CD4-positive, CD25-positive, alpha-beta regulatory T cell (primary cell): ENCODE measurements at places on chromosomes 7 and 10.
A peak's percentile ranks its signal among the peaks of the same experiment; 100 is the strongest.

DNA sequence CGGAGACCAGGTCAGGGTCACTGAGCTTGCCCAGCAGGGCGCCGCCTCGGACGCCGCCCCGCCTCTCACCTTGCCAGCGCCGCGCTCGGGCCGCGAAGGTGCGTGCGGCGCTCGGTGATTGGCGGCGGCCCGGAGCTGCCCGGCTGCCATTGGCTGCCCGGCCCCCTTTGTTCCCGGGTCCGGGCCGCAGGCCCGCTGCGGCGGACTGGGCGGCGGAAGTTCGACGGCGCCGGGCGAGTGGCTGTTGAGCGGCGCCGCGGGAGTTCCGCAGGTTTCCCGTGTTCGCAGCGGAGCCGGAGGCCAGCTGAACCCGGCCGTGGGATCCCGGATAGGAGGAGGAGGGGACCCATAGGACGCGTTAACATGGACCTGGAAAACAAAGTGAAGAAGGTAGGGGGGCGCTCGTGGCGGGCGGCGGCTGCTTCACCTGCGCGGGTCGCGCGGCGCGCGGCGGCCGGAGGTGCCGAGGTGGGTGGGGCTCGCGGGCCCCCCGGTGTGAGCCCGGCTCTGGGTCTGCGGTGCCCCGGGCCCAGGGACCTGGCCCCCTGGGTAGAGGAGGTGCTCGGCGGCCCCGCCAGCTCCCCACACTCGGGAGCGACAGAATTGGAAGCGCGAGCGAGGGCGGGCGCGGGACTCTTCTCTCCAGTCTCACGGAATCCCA, at the start of gene TES:
Gene TES (plus strand): TSS at position 195 of the 661 bp plus-strand sequence. CDS start 169 bp downstream, at position 364.
- DNase-seq, result peak; percentile 84
- peak within 1 kb of the TSS; percentile 89 for H3K27ac ChIP-seq
- H3K4me1 ChIP-seq, result peaks cover 50% of the 10 kb centered on the region
- peak within 1 kb of the TSS; percentile 94 for H3K4me3 ChIP-seq
- H3K36me3 ChIP-seq, result no peaks in the 10 kb centered on the region
- H3K27me3 ChIP-seq, result no peaks in the 10 kb centered on the region

DNA sequence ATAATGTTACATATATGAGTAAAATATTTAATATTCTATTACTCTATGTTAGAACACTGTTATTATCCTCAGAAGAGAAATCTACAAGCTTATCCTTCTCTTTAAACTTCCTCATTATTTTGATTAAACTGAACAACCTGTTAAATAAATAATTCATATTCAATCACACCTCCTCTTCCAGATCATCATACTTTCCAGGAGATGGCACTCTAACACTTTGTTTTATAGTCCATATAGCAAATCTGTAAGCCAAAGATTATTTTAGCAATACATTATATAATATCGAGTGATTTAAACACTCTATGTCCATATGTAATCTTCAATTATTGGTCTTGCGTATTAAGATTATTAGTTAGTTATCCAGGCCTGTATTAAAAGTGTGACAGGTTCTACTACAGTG, 694.1 kb downstream of the ANKRD7 start:
- H3K4me3 ChIP-seq, result no peak overlapping the region
- no peaks in the 10 kb centered on the region for H3K36me3 ChIP-seq
- H3K4me1 ChIP-seq, result no peaks in the 10 kb centered on the region
- H3K27me3 ChIP-seq, result no peaks in the 10 kb centered on the region
- DNase-seq, result no peak
- no peak overlapping the region for H3K27ac ChIP-seq

DNA sequence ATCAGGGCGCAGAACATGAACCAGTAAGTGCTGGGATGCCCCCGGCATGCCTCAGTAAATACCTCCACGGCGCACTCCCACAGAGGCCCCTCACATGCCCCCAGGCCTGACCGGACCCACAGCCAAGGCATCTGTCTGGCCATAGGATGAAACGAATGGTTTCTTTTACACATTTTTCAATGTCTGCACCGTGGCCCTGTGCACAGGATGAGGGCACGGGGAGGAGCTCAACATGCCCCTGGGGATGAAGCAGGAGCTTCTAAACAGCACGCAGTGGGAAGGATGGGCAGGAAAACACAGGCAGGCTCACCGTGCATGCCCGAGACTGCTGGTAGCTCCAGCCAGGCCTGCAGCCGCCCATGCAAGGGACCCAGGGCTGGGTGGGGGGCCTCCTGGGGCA, 283.3 kb downstream of the TNS3 start:
- no peaks in the 10 kb centered on the region for H3K27me3 ChIP-seq
- H3K36me3 ChIP-seq, result no peaks in the 10 kb centered on the region
- no peak overlapping the region for H3K27ac ChIP-seq
- H3K4me3 ChIP-seq, result no peak overlapping the region
- DNase-seq, result no peak

DNA sequence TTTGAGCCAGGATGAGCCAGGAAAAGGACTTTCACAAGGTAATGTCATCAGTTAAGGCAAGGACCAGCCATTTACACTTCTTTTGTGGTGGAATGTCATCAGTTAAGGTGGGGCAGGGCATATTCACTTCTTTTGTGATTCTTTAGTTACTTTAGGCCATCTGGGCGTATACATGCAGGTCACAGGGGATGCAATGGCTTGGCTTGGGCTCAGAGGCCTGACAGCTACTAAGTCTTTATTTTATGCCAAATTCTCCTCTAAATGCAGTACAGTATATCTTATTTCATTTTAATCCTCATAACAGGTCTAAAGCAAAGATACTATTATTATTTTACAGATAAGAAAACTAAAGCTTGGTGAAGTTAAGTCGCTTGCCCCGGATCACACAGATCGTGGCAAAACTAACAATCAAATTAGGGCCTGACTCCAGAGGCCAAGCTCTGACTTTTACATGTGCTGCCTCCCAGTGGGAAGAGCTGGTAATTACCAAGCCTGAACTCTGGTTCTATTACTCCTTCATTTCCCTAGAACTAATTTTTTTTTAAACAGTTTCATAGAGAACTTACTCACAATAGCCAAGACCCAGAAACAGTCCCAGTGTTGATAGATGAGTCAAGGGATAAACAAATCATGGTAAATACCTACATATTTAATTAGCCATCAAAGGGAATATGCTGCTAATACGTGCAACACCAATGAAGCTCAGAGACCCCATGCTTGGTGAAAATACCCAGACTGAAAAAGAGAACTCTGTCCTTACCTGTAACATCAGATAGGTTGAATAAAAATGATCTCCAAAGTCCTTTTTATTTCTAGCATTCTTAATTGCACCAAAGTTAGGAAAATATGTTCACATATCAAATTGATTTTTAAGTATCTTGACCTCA, 35.4 kb downstream of the C7orf25 start:
- H3K4me3 ChIP-seq, result no peak overlapping the region
- no peaks in the 10 kb centered on the region for H3K36me3 ChIP-seq
- H3K4me1 ChIP-seq, result no peaks in the 10 kb centered on the region
- no peaks in the 10 kb centered on the region for H3K27me3 ChIP-seq
- H3K27ac ChIP-seq, result no peak overlapping the region

DNA sequence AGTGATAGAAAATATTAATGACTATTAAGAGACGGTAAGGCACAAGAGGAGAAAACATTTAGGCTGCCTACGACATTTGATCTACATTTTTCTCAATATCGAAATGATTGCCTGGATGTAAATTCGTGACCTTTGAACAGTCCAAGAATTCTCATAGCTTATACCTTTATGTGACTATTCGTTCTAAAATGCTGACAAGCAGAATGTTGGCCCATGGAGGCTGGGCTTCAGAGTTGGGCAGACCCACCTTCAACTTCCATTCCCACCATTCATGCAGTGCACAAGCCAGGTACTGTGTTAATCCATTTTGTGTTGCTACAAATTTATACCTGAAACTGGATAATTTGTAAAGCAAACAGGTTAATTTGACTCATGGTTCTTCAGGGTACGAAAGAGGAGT, 441.4 kb upstream of the COBL start:
- H3K27me3 ChIP-seq, result no peaks in the 10 kb centered on the region
- H3K4me1 ChIP-seq, result no peaks in the 10 kb centered on the region
- DNase-seq, result no peak
- no peak overlapping the region for H3K27ac ChIP-seq

DNA sequence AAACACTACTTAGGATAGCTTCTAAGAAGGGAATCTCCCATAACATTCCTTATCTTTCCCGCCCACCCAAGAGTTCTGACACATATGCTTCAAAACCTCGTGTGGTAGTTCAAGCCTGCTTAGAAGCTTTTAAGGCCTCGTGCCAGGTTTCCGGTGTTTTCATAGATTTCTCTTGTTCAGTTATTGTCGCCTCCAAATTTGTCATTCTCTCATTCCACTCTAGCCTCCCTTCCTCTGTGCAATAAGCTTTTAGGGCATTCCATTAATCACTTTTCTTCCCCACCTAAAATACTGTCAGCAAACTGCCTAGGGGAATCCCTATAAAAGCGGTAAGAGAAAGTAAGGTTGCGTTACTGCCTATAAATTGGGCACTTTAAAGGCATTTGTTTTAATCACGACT, 718 bp upstream of the BPGM start:
- DNase-seq, result peak; percentile 66
- H3K36me3 ChIP-seq, result no peaks in the 10 kb centered on the region
- H3K4me1 ChIP-seq, result peaks cover 29% of the 10 kb centered on the region
- H3K27ac ChIP-seq, result peak overlapping the region; percentile 90

DNA sequence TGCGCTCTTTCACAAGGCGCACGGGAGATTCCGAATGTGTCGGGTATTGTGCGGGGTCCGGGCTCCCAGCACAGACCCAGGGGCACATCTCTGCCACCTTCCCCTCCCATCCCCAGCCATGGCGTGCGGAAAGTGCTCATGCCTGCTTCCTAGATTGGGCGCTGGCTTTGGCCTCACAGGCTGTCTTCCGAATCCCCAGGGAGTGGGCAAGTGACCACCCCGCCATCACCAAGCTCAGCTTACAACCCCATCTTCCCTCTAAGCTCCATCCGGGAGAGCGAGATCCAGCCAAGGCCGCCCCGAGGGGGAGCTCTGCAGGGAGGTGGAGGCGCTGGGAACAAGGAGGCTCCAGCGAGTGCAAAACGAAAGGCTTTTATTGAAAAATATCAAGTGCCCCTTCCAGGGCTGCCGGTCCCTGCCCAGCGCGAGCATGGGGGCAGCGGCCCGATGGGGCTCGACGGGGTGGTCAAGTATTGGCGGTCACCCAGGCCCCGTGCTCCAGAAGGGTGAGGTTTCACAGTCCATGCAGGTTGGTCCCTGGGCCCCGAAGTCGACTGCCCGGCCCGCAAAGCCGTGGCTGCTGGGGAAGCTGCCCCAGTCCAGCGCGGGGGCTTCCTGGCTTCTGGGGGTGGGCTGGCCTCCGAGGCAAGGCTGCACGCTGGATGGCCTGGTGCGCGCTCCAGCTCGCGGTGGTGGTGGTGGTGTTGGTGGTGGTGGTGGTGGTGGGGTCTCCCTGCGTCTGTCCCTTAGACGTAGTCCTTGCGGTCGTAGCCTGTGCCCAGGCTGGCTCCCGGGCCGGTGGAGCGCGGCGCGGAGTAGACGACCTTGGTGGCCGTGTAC, 1.2 kb downstream of the CLDN3 start:
- no peak for DNase-seq
- H3K4me3 ChIP-seq, result no peak overlapping the region
- H3K36me3 ChIP-seq, result no peaks in the 10 kb centered on the region
- no peak overlapping the region for H3K27ac ChIP-seq

DNA sequence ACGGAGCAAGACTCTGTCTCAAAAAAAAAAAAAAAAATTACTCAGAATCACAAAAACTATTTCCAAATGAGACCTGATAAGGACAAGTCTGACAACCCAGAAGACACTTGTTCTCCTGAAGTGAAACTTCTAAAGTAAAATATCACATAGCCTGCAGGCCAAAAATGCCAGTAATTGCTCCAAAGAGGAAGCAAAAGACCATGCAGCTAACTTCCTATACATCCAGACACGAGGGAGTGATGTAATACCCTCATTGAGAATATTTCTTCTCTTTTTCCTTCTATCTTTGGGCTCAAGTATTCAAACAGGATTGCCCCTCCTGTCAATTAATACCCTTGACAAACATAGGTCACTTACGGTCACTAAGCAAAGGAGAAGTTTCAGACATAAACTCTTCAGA, 31.2 kb downstream of the ARMH3 start:
- no peak overlapping the region for H3K27ac ChIP-seq
- no peak for DNase-seq

GRCh38 chr7:54904986-54905385, 113.8 kb upstream of the EGFR start:
- H3K27me3 ChIP-seq, result no peaks in the 10 kb centered on the region
- no peak for DNase-seq
- no peak overlapping the region for H3K4me3 ChIP-seq
- no peaks in the 10 kb centered on the region for H3K36me3 ChIP-seq

DNA sequence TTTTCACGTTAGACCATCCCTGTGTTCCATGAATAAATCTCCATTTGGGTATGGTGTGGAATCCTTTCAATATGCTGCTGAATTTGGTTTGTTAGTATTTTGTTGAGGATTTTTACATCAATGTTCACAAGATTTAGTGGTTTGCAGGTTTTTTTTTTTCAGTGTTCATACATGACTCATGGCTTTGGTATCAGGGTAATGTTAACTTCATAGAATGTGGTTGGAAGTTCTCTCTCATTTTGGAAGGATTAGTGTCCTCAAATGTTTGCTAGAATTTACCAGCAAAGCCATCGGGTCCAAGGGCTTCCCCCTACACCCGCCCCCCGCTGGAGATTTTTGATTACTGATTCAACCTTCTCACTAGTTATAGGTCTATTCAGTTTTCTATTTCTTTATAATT, 398.0 kb downstream of the NXPH1 start:
- DNase-seq, result no peak
- no peak overlapping the region for H3K27ac ChIP-seq
- no peaks in the 10 kb centered on the region for H3K4me1 ChIP-seq
- no peaks in the 10 kb centered on the region for H3K36me3 ChIP-seq
- H3K27me3 ChIP-seq, result no peaks in the 10 kb centered on the region

GRCh38 chr7:108824840-108825580, 255.3 kb downstream of the DNAJB9 start:
- H3K27me3 ChIP-seq, result no peaks in the 10 kb centered on the region
- no peaks in the 10 kb centered on the region for H3K4me1 ChIP-seq
- no peak overlapping the region for H3K27ac ChIP-seq
- no peak overlapping the region for H3K4me3 ChIP-seq
- H3K36me3 ChIP-seq, result no peaks in the 10 kb centered on the region

- no peak for DNase-seq
- H3K4me3 ChIP-seq, result no peak overlapping the region
- no peak overlapping the region for H3K27ac ChIP-seq
- no peaks in the 10 kb centered on the region for H3K4me1 ChIP-seq
- H3K36me3 ChIP-seq, result no peaks in the 10 kb centered on the region
These were observed 170.7 kb upstream of the DKK1 start for GRCh38 chr10:52143338-52143737.

DNA sequence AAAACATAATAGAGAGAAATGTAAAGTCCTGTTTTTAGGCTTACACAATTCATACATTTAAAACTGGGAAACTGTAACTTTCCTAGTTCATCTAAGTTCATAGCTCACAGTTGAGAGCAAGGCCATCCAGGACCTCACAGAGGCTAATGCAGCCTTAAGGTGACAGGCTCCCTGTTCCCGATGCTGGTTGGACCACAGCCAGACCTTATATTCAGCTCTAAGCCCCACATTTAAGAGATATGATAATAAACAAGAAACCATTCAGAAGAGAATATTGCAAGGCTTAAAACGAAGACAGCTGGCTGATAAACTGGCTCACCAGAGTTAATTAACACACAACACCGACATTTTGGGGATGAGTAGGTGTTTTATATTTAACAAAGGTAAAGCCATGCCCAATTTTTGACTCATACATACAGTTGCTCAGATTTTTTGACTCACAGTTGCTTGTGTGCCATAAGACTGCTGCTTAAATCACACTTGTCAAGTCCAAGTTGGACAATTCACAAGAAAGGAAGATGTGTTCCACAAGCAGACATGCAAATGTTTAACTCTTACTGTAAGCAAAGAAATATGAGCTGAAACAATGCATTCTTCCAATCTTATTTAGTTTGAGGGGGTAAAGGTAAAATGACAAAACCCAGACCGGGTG, 41.1 kb upstream of the TMEM213 start:
- no peak for DNase-seq
- H3K27me3 ChIP-seq, result no peaks in the 10 kb centered on the region
- no peaks in the 10 kb centered on the region for H3K36me3 ChIP-seq
- H3K4me3 ChIP-seq, result no peak overlapping the region
